ENCODE measurements at places on chromosomes 5 and 9. TPM values are rescaled to one million over a fixed set of nuclear protein-coding genes. Genes with fewer than 3 reads are reported as not detected.

DNA sequence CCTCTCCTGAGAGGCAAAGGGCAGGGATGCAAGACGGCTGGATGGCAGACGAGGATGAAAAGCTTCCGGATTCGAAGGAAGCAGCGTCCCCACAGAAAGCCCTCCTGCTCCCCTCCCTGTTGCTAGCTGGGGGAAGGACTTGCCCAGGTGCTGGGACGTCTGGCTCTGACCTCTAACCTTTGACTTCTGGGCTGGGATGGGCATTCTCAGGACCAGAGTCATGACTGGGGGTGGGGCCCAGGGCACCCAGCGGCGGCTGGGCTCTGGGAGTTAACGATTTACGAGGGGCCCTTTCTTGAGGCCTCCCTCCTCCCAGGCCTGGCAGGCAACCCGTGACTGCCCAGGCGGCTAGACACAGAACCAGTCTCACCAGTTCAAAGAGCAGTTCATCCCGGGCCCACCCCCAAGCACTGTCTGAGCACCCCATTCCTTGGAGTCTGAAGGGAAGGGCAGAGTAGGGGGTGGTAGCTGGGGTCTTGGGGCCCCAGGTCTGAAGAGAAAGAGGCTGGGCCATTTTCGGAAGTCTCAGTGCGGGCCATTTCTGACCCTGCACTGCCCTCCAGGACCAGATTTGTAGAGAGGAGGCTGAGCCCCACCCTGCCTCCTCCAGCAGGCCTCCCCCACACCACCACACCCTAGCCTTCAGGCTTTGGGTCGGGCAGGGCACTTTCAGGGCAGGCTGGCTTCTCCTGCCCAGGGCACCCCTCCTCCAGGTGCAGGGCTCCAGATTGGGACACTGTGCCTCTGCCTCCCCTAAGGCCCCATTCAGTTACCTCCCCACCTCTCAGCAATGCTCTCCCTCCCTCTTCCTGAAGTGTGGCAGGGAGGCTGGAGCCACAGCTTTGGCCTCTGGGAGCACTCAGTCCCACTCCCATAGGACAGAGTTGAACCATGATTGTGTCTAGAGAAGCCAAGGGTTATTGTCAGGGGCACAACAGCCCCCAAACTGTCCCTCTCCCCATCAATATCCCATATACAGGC, 5.0 kb upstream of the CXXC5 start:
- no peak for DNase-seq

Gene FGD3
- 59.8 TPM for total RNA-seq

DNA sequence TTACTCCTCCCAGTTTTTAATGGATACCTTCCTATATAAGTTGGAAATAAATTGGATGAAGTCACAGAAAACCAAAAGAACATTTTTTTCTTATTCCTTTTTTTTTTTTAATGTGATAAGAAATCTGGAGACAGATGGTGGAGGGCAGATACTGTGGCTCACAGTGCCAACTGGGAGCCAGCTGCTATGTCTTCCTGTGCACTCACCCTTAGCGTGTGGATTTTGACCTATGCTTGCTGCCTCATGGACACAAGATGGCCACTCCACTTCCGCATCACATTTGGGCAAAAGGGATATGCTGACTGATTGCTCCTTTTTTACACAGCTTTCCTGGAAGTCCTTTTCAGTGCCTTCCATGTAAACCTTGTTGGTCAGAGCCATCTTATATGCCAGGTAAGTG, 342.6 kb downstream of the MAN2A1 start:
- peak; percentile 5 for DNase-seq

Gene PCDHA13
- not detected for total RNA-seq

GRCh38 chr5:151695464-151695863, 8.7 kb upstream of the SPARC start:
- DNase-seq, result no peak

DNA sequence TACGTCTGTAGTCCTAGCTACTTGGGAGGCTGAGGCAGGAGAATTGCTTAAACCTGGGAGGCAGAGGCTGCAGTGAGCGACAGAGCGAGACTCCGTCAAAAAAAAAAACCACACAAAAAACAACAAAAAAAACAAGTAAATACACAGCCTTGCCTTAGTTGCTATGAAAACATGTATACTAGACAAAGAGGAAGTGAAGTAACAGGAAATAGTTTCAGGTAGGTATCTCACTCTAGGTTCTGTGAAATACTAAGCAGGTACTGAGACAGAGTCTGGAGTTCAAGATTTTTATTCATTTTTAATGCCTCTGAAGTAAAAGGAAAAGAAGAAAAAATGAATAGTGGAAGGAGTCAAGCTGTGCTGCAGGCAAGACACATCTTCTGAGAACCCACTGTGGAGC, 687.9 kb upstream of the RGMB start:
- no peak for DNase-seq

DNA sequence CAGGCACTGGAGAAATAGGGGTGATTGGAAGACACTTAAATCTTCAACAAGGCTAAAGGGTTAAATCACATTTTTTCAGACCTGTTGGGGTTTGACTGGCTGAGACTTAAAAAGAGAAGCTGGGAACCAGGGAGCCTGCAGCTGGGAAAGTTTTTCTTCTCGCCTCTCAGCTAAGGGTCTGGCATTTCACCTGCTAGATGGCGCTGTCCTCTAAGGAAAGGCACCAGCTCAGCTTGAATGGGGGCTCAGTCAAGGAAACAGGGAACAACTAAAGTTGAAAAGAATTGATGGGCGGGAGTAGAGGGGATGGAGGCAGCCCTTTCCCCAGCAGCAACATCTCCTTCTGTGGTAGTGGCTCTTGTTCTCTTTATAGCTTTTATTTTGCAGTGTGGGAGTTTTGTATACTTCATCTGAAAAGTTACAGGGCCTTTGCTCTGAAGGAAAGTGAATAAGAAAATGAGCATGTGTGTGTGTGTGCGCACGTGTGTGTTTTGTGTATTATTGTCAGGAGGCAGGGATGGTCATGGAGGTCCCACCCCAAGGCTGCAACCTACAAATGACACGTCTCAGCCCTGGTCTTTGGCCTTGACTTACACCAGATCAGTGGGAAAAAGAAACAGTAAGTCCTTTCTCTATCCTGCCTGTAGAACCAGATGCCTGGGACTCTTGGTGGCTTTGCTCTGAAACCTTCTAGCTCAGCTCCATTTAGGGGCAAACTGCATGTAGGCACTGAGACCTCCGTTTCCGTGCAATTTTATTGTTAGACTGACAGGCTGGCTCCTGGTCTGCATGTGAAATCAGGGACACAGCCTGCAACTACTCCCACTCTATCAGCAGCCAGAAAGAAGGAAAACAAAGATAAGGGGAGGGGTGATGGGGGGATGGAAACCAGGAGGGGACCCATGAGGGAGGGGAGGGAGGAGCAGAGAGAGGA, 316.2 kb upstream of the CLINT1 start:
- DNase-seq, result no peak

All from hematopoietic multipotent progenitor cell (in vitro differentiated cells).